ENCODE measurements at places on chromosomes 7 and 10.
A peak's percentile ranks its signal among the peaks of the same experiment; 100 is the strongest.

DNA sequence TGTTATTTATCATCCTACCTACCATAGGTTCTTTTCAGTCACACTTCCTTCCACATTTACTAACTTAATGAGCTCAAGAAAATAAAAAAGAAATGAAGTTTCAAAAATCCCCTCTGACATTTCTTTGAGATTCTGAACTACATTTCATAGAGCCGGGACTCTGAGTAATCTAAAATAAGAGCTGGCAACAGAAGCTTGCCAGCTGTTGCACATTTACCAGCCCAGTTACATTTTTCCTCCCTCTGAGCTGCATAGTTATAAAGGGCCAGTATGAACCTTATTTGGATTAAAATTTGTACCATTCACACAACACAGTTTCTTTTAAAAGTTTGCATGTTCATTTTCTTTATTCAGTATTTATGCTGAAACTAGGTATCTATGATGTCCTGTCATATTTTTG lies 119.5 kb upstream of the CAV2 start:
- DNase-seq, result no peak

DNA sequence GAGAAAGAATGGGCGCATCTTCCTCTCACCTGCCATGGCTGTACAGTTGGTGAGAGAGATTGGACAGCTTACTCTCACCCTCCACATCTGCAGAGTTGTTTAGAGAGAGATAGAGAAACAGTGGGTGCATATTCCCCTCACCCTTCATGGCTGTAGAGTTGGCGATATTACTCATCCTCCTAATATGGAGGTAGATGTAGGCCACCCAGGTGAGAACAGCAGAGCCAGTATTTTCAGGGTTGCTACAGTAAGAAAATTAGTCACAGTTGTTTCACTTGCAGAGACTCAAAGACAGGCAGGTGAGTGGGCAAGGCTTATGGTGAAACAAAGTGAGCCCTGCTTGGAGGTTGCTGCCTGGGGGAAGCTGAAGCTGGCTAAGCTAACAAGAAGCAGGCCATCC lies 65.0 kb upstream of the PFKP start:
- no peak for DNase-seq

DNA sequence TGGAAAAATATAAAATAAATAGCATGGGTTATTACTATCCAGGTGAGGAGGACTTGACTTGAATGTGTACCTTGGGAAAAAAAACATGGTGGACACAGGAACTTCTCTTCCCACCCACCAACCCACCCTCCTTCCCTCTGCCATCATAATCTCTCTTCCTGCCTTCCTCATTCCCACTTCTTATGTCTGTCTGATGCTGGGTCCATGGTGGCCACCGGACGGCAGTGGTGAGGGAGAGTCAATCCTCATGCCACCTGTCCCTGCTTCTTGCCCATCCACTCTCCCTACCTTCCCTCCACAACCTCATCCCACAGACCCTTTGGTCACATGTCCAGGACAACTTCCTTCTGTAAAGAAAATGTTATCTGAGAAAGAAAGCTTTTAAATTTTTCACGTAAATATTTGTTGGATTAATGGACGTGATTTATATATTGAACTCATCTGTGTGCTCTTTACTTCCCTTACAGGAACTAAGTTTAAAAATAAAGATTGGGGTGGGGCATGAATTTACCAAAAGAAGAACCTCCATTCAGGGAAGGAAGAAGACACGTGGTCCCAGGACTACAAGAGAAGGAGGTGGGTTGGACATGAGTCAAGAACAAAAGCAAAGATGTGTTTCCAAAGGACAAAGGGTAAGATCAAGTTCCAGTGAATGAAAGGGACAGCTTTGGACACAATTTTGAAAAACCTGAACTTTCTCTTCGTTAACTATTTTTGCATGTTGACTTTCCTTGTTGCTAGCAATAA lies 104.5 kb downstream of the PIP4K2A start:
- DNase-seq, result no peak

DNA sequence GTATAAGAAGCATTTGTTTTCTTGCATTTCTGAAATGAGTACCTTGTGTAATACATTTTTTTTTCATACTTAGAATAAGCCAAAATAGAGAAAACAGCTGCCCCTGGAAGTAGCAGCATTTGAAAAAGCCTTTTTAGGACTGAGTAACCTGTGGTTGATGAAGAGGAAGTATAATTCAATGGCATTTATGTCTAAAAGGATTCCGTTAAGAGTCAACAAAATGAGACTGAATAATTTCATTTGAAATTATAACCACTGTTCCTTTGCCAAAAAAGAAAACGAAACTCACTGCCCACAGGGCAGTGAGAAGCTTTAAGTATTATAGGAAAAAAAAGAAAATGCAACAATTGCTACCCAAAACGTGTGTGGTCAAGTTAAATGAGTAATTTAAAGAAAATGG lies 705.6 kb upstream of the PHF14 start:
- DNase-seq, result no peak

- DNase-seq, result no peak
These were observed 193.7 kb downstream of the RNLS start for GRCh38 chr10:88389456-88389855.

DNA sequence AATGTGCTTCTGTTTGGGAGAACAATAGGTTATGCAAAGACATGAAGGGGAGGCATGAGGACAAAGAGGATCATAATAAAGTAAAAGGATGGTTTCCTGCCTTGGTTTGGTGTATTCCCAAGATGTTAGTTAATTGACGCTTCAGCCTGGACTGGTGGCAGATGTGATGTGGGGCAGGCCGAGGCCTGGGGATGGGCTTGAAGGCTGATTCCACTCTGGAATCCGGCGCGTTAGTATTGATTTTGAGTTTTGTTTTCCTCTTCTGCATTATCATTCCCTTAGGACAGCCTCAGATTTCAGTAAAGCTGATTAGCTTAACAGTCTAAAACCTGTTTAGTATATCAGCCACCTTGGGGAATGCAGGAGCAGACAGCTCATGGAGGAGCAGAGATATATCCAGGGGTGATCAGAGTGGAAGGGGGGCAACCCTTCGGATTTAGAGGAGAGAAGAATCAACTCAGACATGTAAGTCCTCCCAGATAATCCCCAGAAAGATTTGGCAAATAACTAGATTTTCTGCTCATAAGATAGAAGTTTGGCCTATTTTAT lies 159.8 kb upstream of the MTPN start:
- no peak for DNase-seq

GRCh38 chr10:43226441-43226840 lies 40.4 kb downstream of the RASGEF1A start:
- DNase-seq, result no peak

DNA sequence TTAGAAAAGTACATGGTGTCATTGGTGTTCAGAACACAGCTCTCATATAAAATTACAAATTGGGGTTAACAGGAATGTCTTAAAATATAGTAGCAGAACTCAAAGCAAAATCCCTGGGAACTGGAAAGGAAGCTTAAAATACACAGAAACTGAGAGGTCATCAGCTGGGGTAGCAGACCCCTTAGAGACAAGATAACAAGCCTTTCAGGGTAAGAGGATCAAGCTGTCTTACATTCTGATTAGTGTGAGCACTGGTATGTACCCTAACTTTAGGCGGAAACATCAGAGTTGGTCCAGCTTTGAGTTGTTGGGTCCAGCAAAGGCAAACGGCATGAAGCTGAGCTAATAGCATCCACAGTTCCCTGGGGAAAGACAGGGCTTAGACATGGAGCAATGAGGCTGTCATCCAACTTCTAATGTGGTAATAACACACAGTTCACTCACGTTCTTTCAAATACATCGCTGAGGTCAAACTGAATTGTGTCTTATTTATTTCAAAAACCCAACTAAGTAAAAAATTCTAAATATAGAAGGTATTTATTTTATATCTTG lies 32.6 kb downstream of the ARHGAP21 start:
- no peak for DNase-seq

DNA sequence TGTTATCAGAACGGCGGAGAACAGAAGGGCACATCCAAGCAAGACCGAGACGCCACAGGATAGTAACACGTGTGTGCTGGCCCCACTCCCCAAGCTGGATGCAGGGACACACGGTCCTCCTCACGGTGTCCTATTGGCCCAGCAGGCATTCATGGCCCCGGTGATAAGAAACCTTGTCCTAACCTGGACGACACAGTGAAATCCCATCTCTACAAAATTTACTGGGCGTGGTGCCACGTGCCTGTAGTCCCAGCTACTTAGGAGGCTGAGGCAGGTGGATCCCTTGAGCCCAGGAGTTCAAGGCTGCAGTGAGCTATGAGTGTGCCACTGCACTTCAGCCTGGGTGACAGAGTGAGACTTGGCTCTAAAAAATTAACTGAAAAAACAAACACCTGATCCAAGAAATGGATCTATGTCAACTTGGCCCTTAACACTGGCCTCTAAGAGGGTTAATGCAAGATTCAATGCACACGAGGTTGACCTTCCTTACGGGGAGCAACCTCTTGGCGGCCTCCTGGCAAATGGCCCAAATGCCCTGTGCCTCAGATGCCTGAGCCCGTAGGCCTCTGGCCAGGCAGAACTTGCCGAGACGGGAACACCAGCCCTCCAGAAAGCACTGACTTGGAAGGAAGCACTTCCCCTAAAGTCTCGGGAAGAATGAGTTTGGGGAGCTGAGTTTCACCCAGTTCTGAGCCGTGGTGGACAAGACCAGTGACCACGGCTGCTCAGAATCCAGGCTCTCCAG lies 72.3 kb downstream of the ZRANB1 start:
- no peak for DNase-seq

DNA sequence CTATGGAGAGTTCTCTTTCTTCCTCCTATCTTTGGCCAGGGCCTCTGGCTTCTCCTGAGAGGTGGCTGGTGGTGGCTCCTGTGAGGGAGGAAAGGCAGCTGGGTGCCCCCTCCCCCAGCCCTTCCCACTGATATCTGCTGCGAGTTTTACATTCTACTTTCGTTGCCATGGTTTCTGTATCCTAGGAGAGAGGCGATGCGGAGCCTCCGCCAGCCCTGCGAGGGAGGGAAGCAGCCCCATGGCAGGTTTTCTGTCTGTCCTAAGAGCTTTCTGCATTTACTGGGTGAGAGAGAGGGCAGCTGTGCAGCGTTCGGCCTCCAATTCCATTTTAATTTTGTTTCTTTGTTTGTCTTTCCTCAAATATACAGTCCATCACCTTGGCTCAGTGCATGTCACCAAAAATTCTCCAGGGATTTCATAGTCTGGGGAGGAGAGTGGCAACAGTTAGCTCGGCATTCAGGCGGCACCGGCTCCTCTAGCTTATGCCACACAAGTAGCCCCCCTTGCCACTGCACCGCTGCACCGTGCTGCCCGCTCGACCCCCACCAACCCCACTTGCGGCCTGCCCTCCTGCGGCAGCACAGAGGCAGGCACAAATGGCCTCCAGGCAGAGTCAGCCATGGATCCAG lies 20.4 kb downstream of the DNAJB12 start:
- DNase-seq, result no peak

DNA sequence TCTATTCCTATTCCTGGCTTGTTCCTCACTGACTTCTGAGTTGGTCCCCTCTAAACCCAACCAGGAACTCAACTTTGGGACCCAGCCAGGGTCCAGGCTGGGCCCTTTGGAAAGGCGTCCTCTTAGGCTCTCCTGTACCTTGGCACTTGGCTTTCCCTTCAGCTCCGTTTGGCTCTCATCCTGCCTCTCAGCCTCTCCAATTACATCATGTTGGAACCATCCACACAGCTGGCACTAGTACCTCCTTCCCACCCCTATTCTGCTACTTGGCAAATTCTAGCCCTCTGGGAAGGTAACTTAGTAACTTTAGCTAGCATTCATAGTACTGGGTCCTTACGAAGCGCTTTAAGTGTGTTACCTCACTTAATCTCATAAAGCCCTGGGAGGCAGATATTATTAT lies 205.3 kb upstream of the HABP2 start:
- no peak for DNase-seq

- no peak for DNase-seq
These were observed 23.6 kb downstream of the FGFR2 start for GRCh38 chr10:121574519-121575166.

- DNase-seq, result no peak
These were observed 17.1 kb upstream of the MACROH2A2 start for GRCh38 chr10:70035531-70035930.

GRCh38 chr10:73881221-73881919 lies 7.0 kb upstream of the CAMK2G start:
- DNase-seq, result no peak

GRCh38 chr10:59064080-59064692 lies 112.3 kb upstream of the PHYHIPL start:
- no peak for DNase-seq

GRCh38 chr7:23020742-23021401 lies 6.9 kb upstream of the HYCC1 start:
- no peak for DNase-seq

GRCh38 chr10:11679946-11680345 lies 62.2 kb upstream of the ECHDC3 start:
- DNase-seq, result no peak

DNA sequence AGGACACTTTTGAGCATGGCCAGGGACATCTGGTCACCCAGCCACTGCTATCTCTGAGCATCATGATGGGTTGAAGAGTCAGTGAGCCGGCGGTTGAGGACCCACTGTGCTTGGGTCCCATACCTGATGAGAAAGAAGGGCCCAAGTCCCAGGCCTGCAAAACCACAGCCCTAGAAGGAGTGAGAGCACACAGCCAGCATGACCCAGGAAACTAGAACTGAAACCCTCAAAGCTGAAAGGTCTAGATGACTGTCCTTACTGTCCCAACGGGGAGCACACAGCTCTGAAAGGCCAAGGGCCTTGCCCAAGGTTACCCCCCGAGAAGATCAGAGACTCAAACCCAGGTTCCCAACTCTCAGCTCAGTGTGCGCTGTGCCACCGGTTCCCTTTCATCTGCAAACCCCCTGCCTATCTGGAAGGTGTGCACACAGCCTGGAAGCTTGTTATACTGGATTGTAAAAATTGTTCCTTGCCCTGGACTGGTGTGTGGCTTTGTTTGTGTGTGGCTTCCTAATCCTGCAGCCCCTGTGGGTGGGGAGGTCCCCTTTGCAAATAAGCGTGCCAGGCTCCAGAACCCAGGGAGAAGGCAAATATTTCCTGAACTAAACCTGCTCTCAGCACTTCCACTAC lies 22.6 kb upstream of the PSAP start:
- DNase-seq, result no peak

DNA sequence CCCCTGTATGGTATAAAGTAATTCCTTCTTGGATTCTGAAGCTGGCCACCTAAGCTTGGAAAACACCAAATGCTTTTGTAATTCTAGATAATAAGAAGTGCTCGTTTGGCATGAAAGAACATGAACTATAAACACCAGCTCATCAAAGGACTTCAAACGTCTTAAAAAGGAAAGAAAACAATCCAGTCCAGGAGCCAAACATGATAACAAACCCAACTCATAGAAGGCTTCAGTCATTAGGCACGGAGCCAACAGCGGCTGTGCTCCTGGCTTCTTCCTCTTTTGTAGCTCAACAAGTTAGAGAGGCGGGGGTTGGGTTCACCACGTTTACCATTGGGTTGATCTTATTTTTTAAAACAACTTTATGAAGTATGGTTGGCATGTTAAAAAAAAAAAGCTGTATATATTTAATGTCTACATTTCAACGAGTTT lies 56.4 kb upstream of the ECHDC3 start:
- peak; percentile 55 for DNase-seq

DNA sequence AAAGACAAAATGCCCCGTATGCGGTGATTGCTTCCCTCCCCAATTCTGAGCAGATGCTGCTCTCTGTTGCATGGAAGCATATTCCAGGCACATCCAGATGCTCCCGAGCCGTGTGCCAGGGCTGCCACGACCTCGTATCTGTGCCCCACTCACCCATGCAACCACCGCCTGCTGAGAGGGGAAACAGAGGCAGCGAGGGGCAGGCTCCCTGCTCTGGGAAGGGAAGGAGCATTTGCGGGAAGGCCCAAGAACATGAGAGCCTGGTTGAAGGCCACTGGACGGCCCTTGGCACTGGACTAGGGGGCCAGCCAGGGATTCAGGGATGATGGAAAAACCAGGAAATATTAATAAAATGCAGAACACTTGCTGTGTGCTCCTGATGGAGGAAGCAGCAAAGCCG lies 89.4 kb downstream of the CTBP2 start:
- DNase-seq, result no peak

GRCh38 chr7:50826371-50827172 lies 43.9 kb upstream of the GRB10 start:
- DNase-seq, result no peak

All from T follicular helper cell (primary cell).